Activated T-cell treated with anti-CD3 and anti-CD28 coated beads for 1 hour (primary cell): ENCODE measurements at places on chromosomes 16 and 17.

DNA sequence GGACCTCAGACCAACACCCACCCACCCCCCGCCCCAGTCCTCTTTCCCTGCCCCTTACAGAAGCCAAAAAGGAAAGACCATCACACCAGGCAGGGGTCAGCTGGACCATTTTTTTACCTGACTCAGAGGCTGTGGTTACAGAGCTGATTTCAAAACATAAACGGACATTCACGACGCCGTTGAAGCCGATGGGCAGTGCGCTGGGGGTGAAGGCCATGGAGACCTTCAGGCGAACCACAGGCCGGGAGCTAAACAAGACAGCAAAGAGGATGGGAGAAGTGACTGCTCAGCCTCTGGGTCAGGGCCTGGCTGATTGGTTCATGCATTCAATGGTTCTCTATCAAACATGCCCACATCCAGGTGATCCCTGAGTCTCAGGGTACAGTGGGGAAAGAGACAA, 24.1 kb downstream of the HASPIN start:
- no peak for DNase-seq

GRCh38 chr17:55410722-55411462, 10.7 kb downstream of the MMD start:
- DNase-seq, result no peak

DNA sequence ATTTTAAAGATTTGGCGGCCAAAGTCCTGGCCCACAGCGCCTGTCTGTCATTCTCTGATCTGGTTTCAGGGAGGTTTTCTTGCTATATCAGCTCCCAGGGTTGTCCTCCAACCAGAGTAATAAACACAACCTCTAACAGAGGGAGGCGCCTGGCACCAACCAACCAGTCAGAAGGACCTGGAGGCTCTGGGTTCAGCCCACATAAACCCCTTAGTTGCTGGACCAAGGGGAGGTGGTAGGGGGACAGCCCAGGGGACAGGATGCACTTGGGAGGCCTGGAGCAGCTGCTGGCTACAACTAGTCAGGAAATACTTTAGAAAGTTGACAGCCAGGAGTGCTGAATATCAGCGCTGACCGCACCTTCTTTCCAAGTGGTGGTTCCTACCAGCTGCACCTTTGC, 41.7 kb upstream of the CDRT4 start:
- no peak for DNase-seq

GRCh38 chr17:29590411-29591145, 1.1 kb upstream of the GIT1 start:
- no peak for DNase-seq

DNA sequence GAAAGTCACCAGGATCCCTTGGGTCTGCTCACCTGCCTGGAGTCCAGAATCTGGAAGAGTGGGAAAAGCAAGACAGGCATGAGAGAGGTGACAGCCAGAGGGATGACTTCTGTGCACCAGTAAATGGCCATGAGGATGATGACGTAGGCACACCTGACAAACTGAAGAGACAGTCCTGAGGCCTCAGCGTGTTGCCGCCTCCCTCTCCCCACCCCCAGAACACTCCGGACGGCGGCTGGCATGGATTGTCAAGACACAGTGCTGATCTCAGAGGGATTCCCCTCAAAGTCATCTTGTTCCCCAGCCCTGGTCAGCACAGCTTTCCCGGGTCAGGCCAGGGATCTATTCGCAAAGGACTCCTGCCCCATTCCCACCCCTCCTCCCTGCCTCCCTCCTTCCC, 6.2 kb downstream of the SLC13A5 start:
- no peak for DNase-seq

DNA sequence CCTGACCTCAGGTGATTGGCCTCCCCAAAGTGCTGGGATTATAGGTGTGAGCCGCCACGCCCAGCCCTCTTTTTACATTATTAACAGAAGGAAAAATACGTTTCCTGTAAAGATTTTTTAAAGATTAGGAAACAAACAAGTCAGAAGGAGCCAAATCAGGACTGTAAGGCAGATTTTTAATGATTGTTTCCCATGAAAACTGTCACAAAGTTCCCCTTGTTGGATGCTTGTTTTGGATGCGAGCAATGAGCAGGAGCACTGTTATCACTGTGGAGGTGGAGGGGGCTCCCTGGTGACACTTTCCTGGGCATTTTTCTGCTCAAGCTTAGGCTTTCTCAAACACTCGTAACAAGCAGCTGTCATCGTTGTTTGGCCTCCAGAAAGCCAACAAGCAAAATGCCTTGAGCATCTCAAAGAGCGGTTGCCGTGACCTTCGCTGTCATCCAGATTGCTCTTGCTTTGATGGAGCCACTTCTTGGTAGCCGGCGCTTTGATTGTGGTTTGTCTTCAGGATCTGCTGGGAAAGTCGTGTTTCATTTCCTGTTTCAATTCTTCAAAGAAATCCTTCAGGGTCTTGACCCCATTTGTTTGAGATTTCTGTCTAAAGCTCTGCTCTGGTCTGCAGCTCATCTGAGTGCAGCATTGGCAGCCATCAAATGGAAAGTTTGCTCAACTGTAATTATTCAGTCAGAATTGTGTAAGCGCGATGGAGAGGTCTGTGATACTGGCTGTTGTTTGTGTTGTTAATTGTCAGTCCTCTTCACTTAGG, 128.7 kb downstream of the RPTOR start:
- DNase-seq, result no peak

GRCh38 chr17:36863676-36864612, 73.3 kb upstream of the LHX1 start:
- DNase-seq, result no peak

GRCh38 chr16:4392382-4393239, 21.0 kb downstream of the VASN start:
- DNase-seq, result no peak

- no peak for DNase-seq
Measured at GRCh38 chr17:31596382-31597323, 205.2 kb downstream of the RAB11FIP4 start.

GRCh38 chr17:6084311-6085161, 14.4 kb downstream of the WSCD1 start:
- no peak for DNase-seq

GRCh38 chr17:82882715-82883418, 43.0 kb upstream of the ZNF750 start:
- peak; percentile 66 for DNase-seq

- DNase-seq, result no peak
Measured at GRCh38 chr17:79609049-79609589, 1.7 kb downstream of the RBFOX3 start.

DNA sequence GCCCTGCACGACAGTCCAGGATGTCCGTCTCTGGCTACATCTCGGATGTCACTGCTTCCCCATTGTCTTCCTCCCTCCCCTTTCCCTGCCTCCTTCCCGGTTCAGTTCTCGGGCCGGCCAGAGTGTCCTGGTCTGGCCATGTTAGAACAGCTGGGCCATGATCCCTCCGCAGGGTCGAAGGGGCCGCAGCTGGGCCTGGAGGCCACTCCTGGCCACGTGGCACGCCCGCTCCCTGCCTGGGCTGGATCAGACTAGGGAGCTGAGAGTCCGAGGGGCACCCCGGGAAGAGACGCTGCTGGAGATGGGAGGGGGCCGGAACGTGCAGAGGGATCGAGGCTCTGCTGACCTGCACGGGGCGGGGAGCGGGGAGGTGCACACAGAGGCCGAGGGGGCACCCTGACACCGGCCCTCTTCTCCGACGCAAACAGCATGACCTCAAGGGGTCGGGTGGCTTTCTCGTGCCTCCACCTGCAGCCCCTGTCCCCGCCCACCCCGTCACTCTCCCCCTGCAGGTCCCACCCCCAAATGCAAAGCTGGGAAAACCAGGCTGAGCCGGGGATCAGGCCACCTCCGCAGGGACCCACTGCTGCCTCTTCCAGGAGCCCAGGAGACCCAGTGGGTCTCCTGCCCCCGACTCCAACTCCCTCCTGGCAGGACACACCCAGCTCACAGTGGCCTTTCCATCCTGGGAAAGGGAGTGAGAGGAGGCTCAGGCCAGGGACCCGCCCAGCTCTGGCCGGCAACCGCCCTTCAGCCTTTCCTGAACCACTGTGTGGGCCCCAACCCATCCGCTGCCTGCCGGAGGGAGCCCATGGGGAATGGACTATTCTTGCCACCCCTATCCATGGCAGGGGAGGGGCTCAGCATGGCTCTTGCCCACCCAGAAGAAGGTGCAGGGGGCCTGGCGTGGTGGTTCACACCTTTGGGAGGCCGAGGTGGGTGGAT, 38.5 kb downstream of the CTU2 start:
- DNase-seq, result no peak

DNA sequence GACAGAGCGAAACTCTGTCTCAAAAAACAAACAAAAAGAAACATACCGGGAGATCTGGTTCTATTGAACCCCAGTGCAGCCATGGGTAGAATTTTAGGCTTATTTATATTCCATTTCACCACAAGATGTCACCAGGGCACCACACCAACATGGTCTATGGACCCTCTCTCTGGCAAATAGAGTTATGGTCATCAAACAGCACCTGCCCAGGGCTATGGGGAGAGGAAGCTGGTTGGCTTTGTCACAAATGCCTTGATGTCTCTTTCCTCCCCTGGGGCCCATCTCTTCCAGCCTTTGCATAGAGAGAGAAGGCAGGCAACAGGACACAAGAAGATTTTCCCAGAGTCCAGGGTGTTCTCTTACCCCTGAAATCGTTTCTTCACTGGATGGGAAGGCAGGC, 128.4 kb downstream of the WWOX start:
- no peak for DNase-seq

DNA sequence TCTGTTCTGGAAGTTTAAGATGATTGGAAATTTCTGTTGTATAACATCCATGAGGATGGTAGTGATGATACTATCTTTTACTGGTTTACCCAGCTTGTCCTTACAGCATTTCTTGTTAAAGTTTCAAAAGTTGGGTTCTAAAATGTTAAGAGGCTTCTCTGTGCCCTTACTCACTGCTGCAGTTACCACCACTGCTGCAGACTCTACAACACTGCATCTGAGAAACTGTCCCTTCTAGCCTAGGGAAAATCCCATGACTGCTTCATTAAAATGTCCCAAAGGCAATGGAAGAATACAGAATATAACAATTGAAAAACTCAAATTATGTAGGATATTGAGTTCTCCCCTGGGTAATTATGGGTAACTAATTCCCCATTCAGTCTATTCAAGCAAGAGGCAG, 3.8 kb upstream of the NSRP1 start:
- DNase-seq, result no peak

DNA sequence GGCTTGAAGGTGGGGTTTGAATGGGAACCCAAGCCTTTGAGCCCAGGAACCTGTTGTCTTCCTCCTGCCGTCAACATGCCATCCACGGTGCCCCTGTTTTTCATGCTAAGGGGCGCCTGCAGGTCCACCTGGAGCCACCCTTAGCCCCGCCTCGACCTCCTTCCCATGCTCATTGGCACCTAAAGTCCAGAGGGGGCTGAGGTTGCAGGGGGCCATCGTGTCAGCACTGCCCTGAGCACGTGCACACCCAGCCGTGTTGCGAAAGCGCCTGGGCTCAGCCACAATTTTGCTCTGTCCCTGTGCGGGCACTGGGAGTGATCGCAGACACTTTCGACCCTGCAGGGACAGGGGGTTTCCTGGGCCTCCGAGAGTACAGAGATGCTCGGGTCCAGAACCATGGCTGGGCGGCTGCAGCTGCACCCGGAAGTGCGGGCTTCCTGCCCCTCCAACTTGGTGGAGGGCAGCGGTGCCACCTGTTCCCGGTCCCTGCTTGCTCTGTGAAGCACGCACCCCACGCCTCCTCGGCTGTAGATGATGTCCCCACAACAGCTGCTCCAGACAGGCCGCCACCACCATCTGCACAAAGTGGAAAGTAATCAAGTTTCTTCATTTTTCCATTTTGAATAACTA, 454.7 kb downstream of the CDH8 start:
- no peak for DNase-seq

- peak; percentile 72 for DNase-seq
Measured at GRCh38 chr16:30896889-30897733, 697 bp downstream of the CTF1 start.

DNA sequence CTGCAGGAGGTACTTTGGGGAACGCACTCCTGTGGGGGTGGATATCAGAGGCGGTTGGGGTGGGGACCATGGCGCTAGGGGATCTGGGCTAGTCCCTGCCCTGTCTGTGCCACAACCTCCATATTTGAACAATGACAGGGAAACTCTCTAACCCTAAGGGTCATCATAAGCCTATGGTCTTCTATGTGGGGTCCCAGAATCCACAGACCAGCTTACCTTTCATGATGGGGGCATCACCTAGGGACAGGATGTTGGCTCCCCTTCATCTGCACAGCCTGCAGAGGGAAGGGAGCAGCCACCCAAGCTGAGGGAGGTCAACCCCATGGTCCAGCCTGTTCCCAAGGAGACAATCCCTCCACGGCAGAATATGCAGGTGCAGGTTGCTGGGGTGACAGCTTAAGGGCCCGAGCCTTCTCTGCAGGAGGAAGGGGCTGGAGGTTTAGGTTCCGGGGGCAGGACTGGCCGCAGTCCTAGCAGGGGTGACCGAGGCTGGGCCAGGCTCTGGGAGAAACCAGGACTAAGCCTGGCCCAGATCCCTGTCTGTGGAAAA, 1.7 kb downstream of the ORAI3 start:
- DNase-seq, result no peak

GRCh38 chr17:49738456-49739163, 25.3 kb downstream of the FAM117A start:
- DNase-seq, result no peak

GRCh38 chr16:11205065-11205699, 50.8 kb downstream of the SOCS1 start:
- DNase-seq, result no peak

DNA sequence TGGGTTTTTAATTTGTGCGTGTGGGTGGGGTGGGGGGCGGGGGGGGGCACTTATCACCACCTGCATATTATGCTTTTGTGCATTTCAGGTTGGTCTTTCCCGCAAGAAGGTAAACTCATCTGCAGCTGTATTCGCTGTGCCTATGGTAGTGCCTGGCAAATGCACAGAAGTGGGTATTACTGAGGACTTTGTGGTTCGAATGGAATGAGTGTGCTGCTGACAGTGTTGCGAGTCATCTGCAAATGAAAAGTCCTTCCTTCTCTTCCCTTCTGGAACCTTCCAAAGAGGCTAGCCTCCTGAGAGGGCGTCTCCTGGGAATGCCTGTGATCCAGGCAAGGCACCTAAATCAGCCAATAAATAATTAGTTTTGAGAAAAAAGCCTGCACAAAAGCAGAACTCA, 532.9 kb downstream of the MAF start:
- no peak for DNase-seq

DNA sequence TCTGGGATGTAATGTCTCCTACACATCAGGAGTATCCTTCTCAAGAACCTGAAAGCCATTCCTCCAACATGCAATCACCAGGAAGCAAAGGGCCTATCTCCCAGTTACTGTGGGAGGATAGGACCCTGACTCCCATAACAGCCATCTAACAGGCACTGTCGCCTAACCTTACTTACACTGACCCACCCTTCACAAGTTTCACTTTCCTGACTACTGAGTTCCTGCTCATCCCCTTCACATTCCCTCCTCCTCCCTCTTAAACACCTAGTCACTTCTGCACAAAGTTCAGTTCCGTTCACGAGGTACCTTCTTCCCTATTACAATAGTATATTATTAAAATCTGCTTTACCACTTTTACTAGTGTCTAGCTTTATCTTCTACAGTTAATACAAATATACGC, 1.3 kb downstream of the C17orf67 start:
- DNase-seq, result no peak

- DNase-seq, result no peak
Measured at GRCh38 chr16:66427871-66428681, 981 bp downstream of the BEAN1 start.
